ENCODE measurements at places on chromosomes 11 and 22.
A peak's percentile ranks its signal among the peaks of the same experiment; 100 is the strongest.

DNA sequence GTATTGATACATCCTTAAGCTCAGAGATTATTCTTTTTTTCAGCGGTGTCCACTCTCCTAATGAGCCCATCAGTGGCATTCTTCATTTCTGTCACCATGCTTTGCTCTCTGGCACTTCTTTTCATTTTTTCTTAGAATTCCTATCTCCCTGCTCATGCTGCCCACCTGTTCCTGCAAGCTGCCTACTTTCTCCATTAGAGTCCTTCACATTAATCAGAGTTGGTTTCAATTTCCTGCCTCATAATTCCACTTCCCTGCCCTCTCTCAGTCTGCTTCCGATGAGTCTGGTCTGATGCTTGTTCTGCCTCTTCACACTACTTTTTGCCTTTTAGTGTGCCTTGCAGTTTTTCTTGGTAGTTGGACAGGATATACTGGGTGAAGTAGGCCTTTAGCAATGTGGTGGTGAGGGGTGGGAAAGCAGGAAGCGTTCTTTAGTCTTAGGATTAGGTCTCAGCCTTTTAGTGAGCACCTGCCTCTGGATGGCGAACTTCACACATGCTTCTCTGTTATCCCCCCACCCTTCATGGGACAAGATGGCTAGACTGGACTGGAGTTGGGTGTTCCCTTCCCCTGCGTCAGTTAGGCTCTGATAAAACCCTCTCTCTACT is 53.6 kb downstream of the CECR2 start:
- DNase-seq = peak; percentile 50

DNA sequence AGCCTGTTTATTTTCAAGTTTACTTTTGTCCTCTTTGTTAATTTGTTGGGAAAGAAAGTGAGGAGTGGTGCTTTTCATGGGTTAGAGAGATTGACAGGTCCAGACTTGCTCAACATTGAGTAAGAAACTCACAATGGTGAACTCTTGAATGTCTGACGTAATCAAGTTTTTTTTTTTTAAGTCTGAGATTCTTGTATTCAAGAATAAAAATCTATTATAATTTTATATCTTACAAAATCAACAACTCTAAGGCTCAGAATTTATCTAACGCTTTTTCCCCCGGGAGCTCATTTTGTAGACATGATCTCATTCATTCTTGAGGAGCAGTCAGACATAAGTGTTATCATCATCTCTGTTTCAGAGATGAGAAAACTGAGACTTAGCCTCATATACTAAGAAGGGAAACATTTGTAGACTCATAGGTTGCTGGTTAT is 39.1 kb upstream of the SPTBN2 start:
- DNase-seq = no peak

DNA sequence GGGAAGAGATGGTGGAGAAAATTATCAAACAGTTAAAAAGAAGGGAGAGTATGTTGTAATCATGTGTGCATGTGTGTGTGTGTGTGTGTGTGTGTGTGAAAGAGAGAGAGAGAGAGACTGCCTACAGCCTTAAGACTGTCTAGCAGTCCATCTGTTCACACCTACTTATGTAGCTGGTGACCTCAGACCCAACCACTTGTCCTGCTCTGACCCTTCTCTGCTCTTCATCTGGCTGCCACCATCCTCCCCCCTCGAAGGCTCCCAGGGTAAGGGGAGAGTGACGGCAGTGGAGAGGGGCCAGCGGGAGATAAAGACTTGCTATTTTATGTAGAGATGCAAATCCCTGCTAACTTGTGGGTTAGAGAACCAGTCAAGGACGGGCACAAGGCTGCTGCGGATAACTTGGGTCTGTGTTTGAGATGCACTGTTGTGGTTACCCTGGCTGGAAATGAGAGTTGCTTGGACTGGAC is 24.9 kb upstream of the GRAMD1B start:
- peak; percentile 83 for DNase-seq

DNA sequence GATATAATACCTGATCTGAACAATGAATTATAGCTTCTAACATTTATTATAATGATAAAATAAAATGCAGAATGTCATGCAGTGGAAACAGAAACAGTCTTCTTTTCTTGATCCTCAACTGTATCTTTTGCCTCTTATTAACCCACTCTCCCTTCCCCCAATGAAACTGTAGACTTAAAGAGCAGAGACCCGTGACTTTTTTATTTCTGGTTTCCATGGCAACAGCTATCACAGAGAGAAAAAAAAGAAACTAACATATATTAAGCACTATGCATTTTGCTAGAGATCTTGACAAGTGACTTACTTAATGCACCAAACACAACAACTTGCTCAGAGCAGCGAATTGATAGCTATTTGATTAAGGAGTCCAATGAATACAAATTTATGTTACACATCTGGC is 69.3 kb downstream of the RAB38 start:
- DNase-seq = no peak

DNA sequence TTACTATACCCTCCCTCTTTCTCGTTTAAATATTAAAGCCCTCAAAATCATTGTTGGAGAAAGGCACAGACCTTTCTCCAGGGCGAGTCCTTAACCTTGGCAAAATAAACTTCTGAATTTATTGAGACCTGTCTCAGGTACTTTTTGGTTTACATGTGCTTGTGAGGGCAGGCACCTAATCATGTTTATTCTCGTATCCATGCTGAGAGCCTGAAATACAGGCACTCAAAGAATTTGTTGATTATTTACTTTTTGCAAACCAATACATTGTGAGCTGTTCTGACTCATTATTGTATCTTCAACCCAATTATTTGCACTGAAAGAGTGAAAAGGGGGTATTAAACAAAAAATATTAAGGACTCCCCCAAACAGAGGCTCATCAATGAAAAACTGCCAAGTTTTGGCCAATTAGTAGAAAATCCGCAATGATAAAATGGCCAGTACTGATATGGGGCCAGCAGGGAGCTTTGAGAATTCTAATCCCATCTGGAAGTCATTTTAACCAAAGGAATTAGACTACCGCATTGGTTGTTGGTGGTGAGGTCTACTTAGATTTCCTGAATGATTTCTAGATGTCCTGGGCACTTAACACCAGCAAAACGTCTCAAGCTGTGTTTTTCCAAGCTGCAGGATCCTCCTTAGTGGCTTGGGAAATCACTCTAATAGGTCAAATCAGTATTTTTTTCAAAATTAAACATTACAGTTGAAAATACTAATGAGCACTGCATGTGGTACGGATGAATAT is 157.3 kb downstream of the SWAP70 start:
- no peak for DNase-seq

- peak; percentile 89 for DNase-seq
These were observed 304.3 kb upstream of the NCAM1 start for GRCh38 chr11:112656772-112657428.

DNA sequence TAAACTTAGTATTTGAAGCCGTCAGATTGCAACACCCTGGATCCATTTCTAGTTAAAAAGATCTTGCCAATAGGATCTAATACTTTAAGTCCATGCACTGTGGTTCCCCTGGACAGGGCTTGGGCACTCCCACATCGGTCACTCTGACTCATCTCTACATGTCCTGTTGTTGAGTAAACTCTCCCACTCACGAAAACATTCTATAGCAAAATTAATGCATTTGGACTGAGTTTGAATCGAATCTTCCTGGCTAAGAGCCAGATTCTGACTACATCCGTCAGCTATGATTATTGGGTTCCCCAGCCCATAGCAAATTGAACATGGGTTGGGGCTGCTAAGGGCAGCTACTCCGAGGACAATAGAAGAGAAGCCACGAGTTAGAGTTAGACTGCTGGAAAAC is 182.1 kb upstream of the SORL1-AS1 start:
- DNase-seq = no peak

GRCh38 chr11:73308003-73308960 is at the start of gene ARHGEF17:
Gene ARHGEF17, plus strand, starts transcription at chr11:73308276. Its CDS starts 363 bp downstream, at chr11:73308639.
- no peak for DNase-seq

DNA sequence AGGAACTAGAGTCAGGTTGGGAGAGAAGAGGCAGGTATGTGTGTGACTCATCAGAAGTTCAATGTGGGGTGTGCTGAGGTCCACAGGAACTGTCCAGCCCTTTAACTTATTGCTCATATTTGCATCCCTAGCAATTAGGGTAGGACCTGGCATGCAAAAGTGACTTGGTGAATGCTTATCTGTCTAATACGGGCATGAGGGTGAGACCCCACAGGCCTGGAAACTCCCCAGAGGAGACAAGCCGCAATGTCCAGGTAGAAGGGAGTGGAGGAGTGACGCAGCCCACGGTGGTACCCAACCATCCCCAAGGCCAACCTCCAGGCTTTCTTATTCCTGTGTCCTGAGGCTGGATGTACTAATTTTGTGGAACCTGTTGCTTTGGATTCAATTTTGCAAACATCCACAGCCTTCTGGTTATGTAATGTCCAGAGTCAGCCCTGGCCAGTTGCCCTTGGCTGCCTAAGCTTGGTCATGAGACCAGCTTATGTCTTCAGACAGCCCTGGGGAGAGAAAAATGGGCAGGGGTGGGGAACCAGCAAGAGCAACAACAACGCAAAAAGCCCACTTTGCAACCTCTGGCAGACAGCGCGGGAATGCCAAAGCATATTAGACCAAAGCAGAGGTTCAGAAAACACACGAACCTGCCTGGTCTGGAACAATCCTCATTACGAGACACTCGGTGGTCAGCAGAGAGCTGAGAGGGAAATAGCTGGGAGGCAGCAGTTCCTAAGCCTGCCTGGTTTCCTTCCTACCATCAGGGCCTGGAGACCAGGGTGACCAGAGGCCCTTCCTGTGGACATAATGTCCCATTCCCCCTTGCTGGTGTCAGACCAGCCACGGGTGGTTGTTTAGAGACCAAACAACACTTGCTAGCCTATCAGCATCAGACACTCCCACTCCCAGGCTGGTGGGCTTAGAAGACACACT is 49.3 kb downstream of the TIMP3 start:
- peak; percentile 94 for DNase-seq

DNA sequence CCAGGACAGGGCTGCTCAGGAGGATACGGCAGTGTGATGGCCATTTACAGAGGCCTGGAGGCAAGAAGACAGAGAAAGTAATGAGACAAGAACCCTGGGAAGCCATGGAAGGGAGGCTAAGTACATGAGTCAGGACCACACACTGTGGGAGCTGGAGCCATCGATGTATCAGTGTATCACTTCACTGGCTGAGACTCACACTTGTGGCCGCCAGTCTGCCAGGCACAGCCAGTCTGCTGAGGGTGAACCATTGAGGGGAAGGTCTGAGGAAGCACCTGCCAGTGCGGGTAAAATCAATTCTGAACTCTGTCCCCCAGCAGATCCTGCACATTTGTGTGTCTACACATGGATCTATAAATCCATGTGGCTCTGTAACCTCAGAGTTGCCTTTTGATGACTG is 195.6 kb downstream of the GRIK4 start:
- DNase-seq = no peak

- no peak for DNase-seq
These were observed 270.5 kb upstream of the CADM1 start for GRCh38 chr11:115774756-115775155.

GRCh38 chr22:24290459-24290858 is 19.8 kb downstream of the SPECC1L start:
- no peak for DNase-seq
